NCI-H748 treated with DMSO at 0.1 percent for 48 hours (cell line): ENCODE measurements at places on chromosomes 6 and 20.

DNA sequence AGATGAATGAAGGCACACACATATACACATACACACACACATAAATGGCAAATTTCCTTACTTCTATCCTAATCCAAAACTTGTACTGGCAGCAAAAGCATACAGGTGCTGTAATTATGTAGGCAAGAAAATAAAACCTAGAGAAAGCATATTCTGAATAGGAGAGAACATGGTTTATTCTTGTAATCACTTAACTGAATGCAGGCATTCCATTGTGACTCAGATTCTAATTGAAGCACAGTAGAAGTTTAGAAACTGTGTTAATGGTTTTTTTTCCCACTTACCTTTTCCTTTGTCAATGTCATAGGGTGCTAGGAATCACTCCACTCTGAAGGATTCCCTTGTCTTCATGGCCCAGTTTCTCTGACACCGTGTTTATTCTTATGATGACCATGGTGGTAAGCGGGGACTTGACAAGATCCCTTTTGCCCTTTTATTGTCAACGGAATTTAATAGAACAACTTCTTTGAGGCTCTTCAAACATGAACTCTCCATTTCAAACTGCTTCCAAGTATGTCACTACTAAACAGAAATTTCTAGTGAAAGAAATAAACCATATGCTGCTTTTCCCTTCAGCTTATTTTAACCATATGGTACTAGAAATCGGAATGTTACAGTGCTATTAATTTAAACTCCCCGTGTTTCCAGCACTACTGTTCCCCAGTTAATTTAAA is 164.2 kb downstream of the OGFRL1 start:
- no peak for DNase-seq

GRCh38 chr6:42406306-42407280 is 45.1 kb downstream of the TRERF1 start:
- no peak for DNase-seq

DNA sequence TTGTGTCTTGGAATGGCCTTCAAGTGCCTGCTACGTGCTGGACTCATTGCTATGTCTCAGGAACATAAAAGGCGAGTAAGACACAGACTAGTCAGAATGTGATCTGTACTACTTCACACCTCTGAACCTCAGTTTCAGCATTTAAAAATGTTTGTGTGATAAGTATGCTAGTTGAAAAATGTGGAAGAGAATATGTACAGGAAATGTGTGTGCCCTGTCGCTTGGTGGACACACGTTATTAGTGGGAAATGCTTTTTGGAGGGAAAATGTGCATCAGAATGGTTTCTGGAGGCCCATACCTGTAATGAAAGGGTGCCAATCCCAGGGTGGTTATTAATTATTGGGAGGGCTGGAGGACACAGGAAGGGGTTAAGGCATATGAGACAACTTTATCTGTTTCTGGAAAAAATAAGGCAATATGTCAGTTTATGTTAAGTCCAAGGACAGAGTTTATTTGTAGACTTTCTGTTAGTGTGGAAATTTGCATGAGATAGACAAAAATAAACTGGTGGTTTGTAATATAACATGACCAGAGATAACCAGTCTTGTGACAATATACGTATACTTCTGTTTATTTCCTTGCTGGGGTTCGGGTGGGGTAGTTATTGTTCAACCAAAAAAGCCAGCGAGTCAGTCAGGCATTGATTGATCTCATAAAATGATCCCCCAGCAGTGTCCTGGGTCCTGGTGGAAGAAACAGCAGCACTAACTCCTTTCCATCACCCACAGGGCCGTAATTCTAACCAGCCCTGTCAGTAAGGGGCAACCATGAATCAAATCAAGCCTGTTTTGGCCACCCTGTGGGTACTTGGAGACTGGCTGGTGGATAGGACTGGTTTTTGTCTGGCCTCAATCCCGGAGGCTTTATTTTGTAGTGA is 117.9 kb downstream of the JARID2 start:
- DNase-seq, result no peak

DNA sequence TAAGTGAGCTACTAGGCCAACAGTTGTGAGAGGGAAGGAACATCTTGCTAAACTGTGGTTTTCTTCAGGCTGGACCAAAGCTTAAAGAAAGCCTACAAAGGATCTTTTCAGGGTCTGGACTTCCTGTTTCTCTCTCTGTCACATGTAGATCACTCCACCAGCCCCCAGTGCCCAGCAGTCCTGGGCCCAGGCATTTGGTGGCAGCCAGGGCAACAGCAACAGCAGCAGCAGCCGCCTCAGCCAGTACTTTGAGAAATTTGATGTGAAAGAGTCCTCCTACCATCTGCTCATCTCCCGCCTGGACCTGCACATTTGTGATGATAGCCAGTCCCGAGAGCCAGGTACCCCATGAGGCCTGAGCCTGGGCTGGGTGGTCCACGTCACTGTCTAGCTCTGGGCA is 44.1 kb downstream of the BLTP3A start:
- DNase-seq, result no peak

- DNase-seq, result no peak
Measured at GRCh38 chr20:11982955-11983470, 65.3 kb downstream of the BTBD3 start.
